ENCODE measurements at places on chromosomes 2 and 18. TPM values are rescaled to one million over a fixed set of nuclear protein-coding genes. Genes with fewer than 3 reads are reported as not detected.

DNA sequence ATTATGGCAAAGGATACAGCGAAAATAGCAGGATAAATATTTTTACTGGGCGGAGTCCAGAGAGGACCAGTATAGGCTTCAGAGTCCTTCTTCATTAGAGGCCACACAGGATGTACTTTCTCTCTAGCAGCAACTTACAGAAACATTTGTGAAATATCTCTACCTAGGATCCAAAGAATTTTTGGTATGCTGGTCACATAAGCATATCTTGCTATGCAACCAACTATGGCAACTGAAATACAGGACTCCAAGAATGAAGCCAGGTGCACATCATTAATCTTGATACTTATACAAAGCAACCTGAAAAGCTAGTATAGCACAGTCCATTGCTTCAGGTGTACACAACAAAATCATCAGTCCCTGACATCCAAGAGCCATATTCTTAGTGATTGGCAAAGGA lies 59.1 kb upstream of the NABP1 start:
- H3K4me3 ChIP-seq: no peak overlapping the region
- peaks cover 2% of the 10 kb centered on the region for H3K36me3 ChIP-seq
- no peaks in the 10 kb centered on the region for H3K27me3 ChIP-seq
- peak overlapping the region; percentile 99 for H3K27ac ChIP-seq
- no peak for DNase-seq

DNA sequence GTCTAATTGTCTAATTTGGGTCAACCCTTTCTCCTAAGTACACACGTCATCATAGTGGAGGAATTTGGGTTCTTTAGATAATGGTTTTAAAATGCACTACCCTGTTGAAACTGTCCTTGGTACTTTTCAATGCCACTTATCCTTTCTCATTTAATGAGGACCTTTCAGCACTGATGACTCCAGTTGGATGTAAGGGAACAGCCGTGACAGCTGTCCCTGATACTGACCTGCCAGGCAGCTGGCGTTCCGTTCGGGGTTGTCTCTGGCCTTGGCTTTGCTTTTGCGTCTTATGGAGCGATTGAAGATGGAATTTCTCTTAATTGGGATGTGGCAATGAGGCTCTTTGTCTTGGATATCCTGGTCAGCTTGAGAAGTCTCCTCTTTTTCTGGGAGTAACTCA lies 38.7 kb downstream of the NGEF start:
- no peak overlapping the region for H3K4me3 ChIP-seq
- no peak overlapping the region for H3K27ac ChIP-seq
- no peaks in the 10 kb centered on the region for H3K36me3 ChIP-seq
- H3K27me3 ChIP-seq: no peaks in the 10 kb centered on the region
- no peaks in the 10 kb centered on the region for H3K4me1 ChIP-seq

DNA sequence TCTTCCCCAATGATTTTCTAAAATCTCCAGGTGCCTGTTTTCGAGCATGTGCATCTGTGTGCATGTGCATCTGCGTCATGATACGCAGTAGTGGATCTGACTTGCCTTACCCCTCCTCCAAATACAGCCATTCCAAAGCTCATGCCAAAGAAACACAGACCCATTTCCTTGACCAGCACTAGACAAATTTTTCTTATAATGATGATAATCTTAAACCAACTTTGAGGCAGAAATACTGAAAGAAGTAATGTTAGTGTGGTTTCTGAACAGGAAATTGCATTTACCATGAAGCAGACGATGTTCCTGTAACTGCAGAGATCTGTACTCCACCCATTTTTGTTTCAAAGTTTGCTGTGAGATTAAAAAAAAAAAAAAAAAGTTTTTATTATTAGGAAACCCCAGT lies 25.6 kb downstream of the CYTIP start:
- peak overlapping the region; percentile 96 for H3K27ac ChIP-seq
- H3K4me1 ChIP-seq: peaks cover 91% of the 10 kb centered on the region
- H3K4me3 ChIP-seq: peak overlapping the region; percentile 62
- H3K36me3 ChIP-seq: peaks cover 88% of the 10 kb centered on the region
- no peaks in the 10 kb centered on the region for H3K27me3 ChIP-seq
- DNase-seq: peak; percentile 38

- peaks cover 29% of the 10 kb centered on the region for H3K36me3 ChIP-seq
- peak; percentile 75 for DNase-seq
- peaks cover 22% of the 10 kb centered on the region for H3K4me1 ChIP-seq
- H3K27ac ChIP-seq: no peak overlapping the region
- H3K4me3 ChIP-seq: peak overlapping the region; percentile 59
Measured at GRCh38 chr2:127859712-127860085, 1.7 kb upstream of the POLR2D start.

DNA sequence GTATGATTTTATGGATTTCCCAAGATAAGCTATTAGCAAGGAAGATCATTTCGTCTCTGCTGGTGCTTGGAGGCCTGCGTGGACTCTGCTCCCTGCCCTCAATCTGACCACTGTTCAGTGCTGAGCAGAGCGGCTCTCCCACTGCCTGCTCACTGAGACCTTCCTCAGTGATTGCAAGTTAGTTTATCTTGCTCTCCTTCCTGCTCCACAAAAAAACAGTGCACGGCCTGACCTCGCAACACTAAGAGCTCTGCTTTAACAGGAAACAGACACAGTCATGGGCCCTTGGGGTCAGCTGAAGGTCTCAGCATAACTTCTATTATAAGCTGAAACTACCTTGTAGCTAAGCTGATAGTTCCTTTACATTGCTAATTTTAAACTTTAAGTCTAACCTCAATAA lies 53.1 kb downstream of the PRELID3A start:
- no peak for DNase-seq
- H3K4me1 ChIP-seq: no peaks in the 10 kb centered on the region
- H3K27me3 ChIP-seq: no peaks in the 10 kb centered on the region
- no peaks in the 10 kb centered on the region for H3K36me3 ChIP-seq
- H3K4me3 ChIP-seq: no peak overlapping the region

DNA sequence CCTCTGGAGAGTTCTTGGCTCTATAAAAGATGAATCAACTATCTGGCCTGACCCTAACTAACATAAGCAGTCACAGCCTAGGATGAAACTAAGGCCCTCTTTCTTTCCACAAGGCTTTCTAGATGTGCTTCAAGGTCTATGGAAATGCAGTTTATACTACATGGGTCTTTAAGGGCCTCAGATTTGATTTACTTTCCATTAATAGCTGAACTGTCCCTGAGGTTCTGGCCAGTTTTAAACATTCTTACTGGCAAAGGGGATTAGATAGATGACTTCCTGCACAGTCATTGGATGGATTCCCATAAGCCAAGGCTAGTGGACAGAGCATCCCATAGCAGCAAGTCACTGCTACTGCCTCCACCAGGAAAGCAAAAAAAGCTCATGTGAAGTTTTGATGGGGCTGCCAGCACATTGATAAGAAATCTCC lies 38.1 kb upstream of the LCLAT1 start:
- no peak overlapping the region for H3K27ac ChIP-seq
- no peak overlapping the region for H3K4me3 ChIP-seq
- H3K27me3 ChIP-seq: no peaks in the 10 kb centered on the region
- no peak for DNase-seq

DNA sequence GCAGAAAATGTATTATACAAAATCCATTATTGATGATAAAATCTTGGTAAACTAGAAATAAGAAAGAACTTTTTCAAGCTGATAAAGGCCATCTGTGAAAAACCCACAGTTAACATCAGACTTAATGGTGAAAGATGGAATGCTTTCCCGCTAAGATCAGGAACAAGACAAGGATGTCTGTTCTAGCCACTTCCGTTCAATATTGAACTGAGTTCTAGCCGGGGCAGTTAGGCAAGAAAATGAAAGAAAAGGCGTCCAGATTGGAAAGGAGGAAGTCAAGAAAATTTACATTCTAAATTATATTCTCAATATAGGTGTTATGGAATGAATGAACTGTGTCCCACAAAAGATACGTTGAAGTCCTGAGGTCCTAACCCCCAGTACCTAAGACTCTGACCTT lies 39.1 kb upstream of the DTNB start:
- peaks cover 8% of the 10 kb centered on the region for H3K4me1 ChIP-seq
- H3K4me3 ChIP-seq: no peak overlapping the region
- DNase-seq: no peak
- no peaks in the 10 kb centered on the region for H3K36me3 ChIP-seq
- no peak overlapping the region for H3K27ac ChIP-seq

- no peak for DNase-seq
- no peaks in the 10 kb centered on the region for H3K36me3 ChIP-seq
- H3K27ac ChIP-seq: no peak overlapping the region
Measured at GRCh38 chr18:21386523-21387240, 144.7 kb downstream of the GREB1L start.

- H3K36me3 ChIP-seq: peaks cover 3% of the 10 kb centered on the region
- no peak for DNase-seq
- no peak overlapping the region for H3K4me3 ChIP-seq
- no peaks in the 10 kb centered on the region for H3K27me3 ChIP-seq
- no peak overlapping the region for H3K27ac ChIP-seq
- H3K4me1 ChIP-seq: peaks cover 7% of the 10 kb centered on the region
Measured at GRCh38 chr2:181363164-181363563, 94.0 kb upstream of the ITGA4 start.

- no peaks in the 10 kb centered on the region for H3K27me3 ChIP-seq
- peaks cover 40% of the 10 kb centered on the region for H3K4me1 ChIP-seq
- peaks cover 10% of the 10 kb centered on the region for H3K36me3 ChIP-seq
- peak; percentile 45 for DNase-seq
- H3K27ac ChIP-seq: peak overlapping the region; percentile 69
- H3K4me3 ChIP-seq: peak overlapping the region; percentile 79
Measured at GRCh38 chr2:96815326-96816126, 542 bp upstream of the CNNM3 start.

DNA sequence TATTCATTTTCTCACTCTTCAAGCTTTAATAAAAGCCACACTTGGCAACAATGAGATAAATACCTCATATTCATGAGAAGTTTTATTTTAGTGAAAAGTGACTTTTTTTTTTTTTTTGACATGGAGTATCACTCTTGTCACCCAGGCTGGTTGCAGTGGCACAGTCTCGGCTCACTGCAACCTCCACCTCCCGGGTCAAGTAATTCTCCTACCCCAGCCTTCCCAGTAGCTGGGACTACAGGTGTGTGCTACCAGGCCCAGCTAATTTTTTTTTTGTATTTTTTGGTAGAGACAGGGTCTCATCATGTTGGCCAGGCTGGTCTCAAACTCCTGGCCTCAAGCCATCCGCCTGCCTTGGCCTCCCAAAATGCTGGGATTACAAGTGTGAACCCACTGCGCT lies 47.0 kb downstream of the FRZB start:
- DNase-seq: no peak
- no peaks in the 10 kb centered on the region for H3K4me1 ChIP-seq
- no peak overlapping the region for H3K4me3 ChIP-seq
- peaks cover 6% of the 10 kb centered on the region for H3K27me3 ChIP-seq

GRCh38 chr2:8178911-8179310 lies 502.9 kb upstream of the ID2 start:
- no peak overlapping the region for H3K27ac ChIP-seq
- H3K4me1 ChIP-seq: no peaks in the 10 kb centered on the region
- no peaks in the 10 kb centered on the region for H3K27me3 ChIP-seq
- no peaks in the 10 kb centered on the region for H3K36me3 ChIP-seq
- DNase-seq: no peak

The ABCG8 gene
- not detected for total RNA-seq

The IL1RL2 gene
- not detected for total RNA-seq

The DOK6 gene
- total RNA-seq: not detected

The ABHD1 gene
- total RNA-seq: 0.50 TPM
